ENCODE measurements at places on chromosomes 1 and 21.

- no peak for DNase-seq
These were observed 138.1 kb upstream of the KIF26B start for GRCh38 chr1:245016700-245017099.

DNA sequence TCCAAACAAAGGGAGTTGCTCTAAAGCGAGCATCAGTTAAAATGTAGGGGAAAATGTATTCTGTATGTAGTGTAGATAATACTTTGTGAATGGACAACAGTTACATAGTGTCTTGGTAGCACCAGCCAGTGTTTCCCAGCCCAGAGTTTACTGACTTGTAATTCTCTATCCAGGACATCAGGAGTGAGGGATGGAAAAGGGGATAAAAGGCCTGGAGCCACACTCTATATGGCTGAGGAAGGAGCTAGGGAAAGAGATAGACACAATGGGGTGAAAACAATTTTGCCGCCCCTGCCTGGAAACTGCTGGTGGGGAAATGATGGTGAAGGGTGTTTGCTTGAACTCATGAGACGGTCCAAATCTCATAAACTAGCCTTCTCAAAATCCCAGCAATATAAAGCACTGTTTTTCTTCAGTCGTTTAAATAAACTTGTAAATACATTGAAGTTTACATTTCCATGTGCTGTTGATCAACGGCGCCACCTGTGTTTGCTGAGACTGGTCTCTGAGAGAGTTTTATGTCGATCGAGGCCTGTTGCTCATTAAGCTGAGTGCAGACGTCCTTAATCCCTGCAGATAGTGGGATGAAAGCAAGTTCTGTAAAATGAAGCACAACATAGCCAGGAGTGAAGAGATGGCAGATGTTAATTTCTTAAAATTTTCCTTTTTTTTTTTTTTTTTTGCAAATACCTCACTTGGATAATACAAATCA is 27.9 kb upstream of the AGO1 start:
- DNase-seq, result peak; percentile 68

GRCh38 chr1:53043271-53043670 is 18.7 kb upstream of the PODN start:
- no peak for DNase-seq

DNA sequence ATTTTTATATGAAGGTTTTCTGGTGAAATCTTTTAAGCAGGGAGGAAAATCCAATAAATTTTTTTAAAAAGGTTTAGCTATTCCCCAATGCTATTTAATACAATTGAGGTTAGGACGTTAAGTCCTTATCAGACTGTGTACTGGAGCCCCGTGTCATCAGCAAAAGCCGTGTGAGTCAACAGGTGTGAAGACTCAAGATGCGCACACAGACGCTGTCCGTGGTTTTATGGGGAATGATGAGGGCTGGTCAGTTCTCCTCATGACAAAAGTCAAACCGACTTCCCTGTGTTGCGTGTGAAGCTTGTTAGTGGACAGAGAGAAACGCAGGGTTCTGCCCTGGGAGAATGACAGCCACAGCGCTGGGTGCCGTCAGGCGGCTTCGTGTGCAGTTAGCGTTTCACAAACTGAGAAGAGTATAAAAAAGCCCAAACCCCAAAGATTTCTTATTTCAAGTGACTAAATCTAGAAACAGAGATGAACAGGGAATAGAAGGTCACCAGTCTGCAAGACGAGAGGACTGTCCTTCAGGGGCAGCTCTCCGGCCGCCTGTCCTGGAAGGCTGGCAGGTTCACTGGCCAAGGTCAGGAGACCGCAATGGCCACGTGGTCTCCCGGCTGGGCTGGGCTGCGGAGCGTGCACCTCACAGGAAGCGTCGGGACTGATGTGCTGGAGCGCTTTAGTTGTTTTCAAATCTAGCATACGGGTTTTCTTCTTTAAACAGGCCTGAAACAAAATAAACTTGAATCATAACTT is 22.4 kb downstream of the PTTG1IP start:
- no peak for DNase-seq

DNA sequence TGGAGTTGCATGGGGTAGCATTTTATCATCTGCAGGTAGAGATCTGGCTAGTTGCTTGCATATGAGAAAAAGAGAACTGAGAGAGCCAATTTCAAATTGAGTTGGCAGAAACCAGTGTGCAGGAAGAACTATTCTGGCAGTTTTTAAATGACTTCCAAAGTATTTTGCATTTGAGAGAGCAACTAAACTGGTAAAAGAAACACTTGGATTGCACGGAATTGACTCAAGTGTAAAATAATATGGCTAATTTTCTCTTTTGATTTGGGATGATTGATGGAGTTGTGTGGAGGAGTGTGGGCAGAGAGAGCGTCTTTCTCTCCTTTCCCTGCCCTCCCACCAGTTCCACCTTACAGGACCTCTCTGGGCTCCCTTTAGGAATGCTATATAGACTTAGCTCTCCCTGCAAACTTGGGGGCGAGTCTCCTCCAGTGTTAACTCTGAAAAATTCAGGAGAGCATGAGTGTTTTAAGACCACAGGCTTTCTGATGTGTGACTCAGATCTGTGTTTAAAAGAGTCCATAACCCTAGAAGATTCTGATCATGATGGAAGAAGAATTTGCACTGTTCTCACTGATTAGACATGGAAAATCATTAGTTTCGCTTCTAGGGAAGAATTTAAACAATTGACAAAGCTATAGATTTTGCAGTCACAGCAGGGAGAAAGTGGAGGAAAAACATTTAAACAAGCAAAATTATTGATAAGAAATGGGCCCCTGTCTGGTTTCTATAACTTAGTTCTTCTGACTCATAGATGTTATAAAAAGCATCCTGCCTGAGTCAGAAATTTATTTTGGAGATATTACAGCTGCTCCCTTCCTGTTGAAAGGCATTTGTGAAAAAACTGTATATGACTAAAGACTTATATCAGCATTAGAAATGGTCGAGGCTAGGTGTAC is 24.9 kb upstream of the CTBS start:
- no peak for DNase-seq

DNA sequence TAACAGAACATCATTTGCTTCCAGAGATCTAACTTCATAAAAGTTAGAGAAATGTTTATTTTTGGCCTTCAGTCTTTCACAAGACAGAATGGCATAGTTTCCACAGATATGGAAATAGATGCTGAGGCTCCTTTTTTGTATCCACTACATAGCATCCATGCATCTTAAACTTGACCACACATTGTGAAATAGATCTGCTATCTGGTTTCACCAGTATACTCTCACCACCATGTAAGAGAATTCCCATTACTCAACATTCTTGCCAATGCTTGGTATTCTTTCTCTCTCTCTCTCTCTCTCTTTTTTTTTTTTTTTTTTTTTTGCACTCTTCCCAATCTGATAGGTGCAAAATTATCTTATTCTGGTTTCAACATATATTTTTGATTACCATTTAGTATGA is 52.1 kb upstream of the PRMT6 start:
- DNase-seq, result no peak

GRCh38 chr1:164668491-164669400 is 109.8 kb downstream of the PBX1 start:
- no peak for DNase-seq

GRCh38 chr1:29518183-29518835 is 282.0 kb downstream of the PTPRU start:
- DNase-seq, result no peak

- DNase-seq, result no peak
These were observed 90.0 kb upstream of the TLR5 start for GRCh38 chr1:223233019-223233409.

- no peak for DNase-seq
These were observed 275.5 kb upstream of the FMN2 start for GRCh38 chr1:239816081-239816782.

DNA sequence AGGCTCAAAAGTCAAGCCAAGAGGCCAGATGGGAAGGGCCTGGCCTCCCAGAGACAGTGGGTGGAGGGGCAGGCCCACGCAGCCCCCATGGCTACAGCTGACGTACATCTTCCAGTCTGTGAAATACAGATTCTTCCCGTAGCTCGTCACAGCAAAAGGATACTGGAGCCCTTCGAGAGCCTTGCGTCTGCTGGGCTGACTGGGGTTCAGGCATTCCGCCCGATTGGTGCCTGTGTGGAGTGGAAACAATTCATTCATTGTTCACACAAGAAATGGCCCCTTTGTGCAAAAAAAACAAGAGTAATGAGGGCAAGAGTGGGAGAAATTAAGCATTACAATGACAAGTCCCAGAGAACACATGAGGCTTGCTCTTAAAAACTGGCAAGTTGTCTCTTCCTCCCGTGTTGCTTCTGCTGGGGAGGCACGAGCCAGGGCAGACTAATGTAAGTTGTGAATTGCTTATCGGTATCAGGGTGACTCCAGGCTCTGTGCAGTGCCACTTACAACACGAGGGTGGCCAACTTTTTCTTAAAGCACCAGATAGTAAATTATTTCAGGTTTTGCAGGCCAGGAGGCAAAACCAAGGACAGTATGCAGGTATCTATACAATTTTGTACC is 85.1 kb downstream of the NID1 start:
- no peak for DNase-seq

- DNase-seq, result no peak
These were observed 8.8 kb upstream of the PPIE start for GRCh38 chr1:39729842-39730241.

- no peak for DNase-seq
These were observed 15.9 kb downstream of the CLDN14 start for GRCh38 chr21:36463991-36464390.

DNA sequence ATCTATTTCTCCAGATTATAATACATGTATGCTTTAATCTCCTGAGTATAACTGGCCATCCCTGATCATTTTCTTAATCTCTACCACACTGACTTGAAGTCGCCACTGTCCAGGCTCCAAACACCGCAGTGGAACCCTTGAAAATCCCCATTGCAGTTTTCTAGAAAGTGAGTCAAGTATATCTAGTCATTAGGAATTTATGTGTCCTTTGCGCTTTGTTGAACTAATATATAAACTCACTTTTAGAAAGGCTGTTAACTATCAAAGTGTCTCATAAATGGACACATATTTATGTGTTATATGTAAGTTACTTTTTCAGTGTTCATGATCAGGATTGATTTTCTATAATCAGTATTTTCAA is 211.5 kb downstream of the PATJ start:
- DNase-seq, result no peak

DNA sequence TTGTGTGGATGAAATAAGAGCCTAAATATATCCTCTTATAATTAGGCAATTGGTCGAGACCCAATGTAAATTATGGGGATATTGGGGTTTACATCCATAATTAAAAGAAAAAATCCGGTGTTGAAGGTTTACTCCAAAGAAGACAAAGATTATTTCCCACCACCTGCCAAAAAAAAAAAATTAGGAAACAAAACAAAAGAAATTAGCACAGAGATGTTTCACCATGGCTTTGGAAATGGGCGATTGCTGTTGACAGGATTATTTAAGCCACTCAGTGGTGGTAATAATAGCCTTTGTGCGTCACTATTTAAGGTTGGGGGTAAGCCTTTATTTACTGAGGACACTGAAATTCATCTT is 585 bp upstream of the GLRX2 start:
- no peak for DNase-seq

DNA sequence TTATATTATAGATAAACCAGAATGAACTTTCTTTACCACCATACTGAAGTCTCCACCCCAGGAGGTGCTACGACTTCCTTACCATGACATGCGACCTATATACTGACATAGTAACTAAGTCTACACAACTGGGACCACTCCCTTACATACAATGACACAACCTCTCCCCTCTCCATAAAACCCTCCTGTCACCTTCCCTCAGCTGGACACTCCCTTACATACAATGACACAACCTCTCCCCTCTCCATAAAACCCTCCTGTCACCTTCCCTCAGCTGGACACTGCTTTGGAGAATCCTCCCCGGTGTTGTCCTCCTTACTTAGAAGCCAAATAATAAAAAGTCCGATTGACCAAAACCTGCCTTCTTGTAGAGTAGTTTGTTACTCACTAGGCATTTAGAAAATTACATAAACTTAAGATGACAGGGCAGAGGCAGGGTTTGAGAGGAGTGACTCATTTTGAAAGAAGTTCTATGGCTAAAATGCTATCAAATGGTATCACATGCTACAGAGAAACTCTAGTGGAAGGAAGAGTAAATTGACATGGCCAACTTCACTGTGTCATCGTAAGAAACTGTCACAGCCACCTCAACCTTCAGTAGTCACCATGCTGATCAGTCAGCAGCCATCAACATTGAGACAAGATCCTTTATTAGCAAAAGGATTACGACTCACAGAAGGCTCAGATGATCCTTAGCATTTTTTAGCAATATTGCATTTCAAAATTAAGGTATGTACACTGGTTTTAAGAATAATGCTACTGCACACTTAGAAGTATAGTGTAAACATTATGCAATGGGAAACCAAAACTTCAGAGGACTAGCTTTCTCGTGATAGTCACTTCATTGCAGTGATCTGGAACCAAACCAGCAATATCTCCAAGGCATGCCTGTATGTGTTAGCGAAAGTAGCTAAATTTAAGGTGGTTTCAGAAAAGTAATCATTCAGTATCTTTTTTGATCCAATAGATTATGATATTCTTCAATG is 56.4 kb downstream of the AHCTF1 start:
- DNase-seq, result no peak

- no peak for DNase-seq
These were observed 2.2 kb upstream of the DDOST start for GRCh38 chr1:20663365-20663764.

GRCh38 chr1:12029720-12030339 is 10.5 kb downstream of the MIIP start:
- DNase-seq, result no peak

GRCh38 chr1:201585093-201585483 is 46.2 kb downstream of the NAV1 start:
- DNase-seq, result no peak
